Stimulated activated CD4-positive, alpha-beta T cell treated with anti-CD3 and anti-CD28 coated beads, Interleukin-1b, Interleukin-23, amount 100 ng/mL, for 4 hours (primary cell): ENCODE measurements at places on chromosomes 4 and X.

- no peak for DNase-seq
Measured at GRCh38 chrX:139844163-139844562, 88.7 kb downstream of the ATP11C start.

- no peak for DNase-seq
Measured at GRCh38 chrX:70054391-70054790, 4.7 kb upstream of the AWAT2 start.

GRCh38 chrX:20260885-20261284, 5.8 kb downstream of the RPS6KA3 start:
- DNase-seq = no peak

GRCh38 chrX:129652565-129653169, 2.1 kb downstream of the APLN start:
- no peak for DNase-seq

GRCh38 chr4:89276296-89276695, 31.3 kb downstream of the GPRIN3 start:
- no peak for DNase-seq

- no peak for DNase-seq
Measured at GRCh38 chr4:37464373-37465128, 220.0 kb downstream of the NWD2 start.

- no peak for DNase-seq
Measured at GRCh38 chrX:4710618-4711433, 997.4 kb upstream of the PRKX start.

GRCh38 chr4:17068891-17069290, 170.4 kb upstream of the LDB2 start:
- no peak for DNase-seq

GRCh38 chrX:41580423-41581064, 108.2 kb upstream of the GPR34 start:
- no peak for DNase-seq

GRCh38 chr4:75916091-75916661, 13.9 kb upstream of the PPEF2 start:
- peak; percentile 2 for DNase-seq

DNA sequence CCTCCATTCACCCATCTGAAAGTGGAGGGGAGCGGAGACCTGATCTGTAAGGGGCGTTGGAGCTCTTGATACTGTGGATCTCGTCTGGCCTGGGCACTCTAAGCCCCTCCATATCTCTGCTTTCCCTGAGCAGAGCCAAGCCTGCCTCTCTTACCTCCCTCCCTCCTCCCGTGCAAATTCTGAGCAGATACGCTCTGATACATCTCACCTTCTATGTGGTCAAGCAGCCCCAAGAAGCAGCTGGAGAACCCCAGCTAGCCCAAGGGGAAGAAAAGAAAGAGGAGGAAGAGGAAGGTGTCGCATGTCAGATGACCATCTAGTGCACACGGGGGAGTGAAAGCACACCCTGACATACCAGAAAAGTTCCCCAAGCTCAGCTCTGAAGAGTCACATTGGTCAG, 1.9 kb upstream of the DGAT2L6 start:
- no peak for DNase-seq

GRCh38 chr4:6855692-6856297, 53.8 kb upstream of the TBC1D14 start:
- DNase-seq = no peak
